ENCODE measurements at places on chromosomes 5 and 9.

DNA sequence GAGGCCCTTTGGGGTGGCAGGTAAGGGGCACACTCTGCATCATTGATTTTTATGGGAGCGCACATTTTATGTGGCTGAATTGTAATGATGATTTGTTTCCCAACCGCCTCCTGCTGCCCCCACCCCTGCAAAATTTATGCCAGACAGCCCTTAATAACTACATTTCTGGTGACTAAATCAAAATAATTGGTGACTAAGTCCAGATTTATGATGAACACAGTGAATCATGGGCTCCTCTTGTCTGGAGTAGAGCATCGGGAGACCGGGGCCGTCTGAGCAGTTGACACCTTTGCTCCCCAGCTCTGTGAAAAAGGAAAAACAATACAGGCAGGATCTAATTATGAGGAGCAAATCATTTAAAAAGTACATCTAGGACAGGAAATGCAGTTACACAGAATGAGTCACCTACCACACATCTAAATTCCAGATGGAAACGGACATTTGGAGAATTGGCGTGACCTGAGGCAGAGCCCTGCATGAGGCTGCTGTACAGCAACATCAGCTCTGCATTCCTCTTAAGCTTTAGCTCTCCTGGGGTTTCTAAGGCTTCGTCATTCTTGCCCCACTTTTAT lies 58.9 kb downstream of the DOCK2 start:
- peak; percentile 98 for DNase-seq

- DNase-seq = no peak
Observed at GRCh38 chr5:134642931-134643530, 5.6 kb upstream of the SEC24A start.

- no peak for DNase-seq
Observed at GRCh38 chr5:102895234-102895633, 140.1 kb downstream of the PAM start.

GRCh38 chr9:130382096-130382495 lies 62.7 kb upstream of the ASS1 start:
- no peak for DNase-seq

GRCh38 chr5:36153726-36154125 lies 1.8 kb downstream of the SKP2 start:
- no peak for DNase-seq

DNA sequence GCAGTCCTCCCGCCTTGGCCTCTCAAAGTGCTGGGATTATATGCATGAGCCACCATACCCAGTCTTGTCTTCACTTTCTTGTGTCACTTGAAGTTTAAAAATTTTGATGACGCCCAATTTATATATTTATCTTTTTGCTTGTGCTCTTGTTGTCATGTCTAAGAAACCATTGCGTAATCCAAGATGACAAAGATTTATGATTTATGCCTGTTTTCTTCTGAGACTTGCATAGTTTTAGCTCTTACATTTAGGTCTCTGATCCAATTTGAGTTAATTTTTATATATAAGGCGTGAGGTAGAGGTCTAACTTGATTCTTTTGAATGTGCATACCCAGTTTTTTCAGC lies 18.6 kb downstream of the ANKHD1 start:
- DNase-seq = no peak

DNA sequence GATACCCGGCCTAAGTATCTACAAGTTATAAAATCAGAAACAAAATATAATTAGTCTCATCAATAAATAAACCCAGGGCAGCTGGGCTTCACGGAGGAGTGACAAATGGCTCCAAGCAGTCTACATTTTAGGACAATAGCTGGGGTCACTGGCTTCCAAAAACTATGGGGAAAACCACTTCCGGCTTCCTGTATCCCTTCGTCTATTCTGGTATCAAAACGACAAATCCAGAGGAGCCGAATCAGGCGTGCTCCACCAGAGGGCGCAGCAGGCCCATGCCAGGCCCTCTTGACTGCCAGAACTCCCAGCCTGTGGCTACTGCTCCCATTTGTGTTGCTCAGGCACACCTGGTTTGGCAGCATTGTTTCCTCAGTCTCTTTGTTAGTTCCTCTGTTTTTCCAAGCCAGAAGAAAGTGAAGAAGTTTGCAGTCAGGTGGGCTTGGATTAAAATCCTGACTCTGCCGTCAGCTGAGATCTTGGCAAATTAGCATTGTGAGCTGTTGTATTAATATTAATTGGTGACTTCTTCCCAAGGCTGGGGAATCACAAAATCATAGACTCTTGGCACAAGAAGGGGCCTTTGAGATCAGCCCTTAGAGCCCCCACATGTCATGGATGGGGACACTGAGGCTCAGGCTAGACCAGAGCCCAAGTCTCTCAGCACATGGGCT lies 11.6 kb upstream of the RAB14 start:
- peak; percentile 70 for DNase-seq

DNA sequence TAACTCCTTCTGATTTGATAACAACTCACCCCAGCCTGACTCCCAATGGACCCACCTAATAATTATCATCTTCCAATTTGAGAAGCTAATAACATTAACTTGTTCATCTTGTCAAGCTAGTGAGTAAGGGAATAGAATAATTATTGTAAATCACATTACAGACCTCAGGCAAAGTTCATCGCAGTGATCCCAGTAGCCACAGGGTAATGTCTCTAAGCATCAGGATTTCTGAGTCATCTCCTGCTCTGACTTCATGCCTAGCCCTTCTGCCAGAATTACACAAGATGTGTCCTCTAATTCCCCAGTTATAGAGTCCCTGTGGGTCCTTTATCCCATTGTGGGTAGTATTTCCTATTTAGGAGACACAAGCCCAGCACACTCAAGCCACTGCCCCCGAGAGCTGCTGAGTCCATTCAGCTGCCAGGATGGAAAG lies 365.7 kb downstream of the DEPDC1B start:
- peak; percentile 72 for DNase-seq

DNA sequence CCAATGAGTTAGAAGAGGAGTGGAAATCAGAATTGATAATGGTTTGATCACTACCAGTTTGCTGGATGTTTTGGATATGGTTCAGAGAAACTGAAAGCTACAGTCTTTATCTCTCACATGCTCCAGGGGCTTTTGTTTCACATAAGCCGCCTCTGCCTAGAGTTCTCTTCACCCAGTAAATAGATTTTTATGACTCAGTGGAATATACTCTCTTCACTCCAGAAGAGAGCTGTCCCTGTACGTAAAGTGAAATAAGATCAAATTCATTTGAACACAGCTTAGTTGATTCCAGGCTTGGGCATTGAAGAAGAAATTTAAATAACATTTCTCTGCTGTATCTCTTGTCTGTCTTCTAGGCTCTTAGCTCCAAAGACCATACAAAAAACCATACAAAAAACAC lies 184.9 kb downstream of the TRPM3 start:
- no peak for DNase-seq

GRCh38 chr5:154487541-154487940 lies 9.5 kb upstream of the HAND1 start:
- DNase-seq = no peak

GRCh38 chr5:154228696-154229095 lies 38.2 kb downstream of the GALNT10 start:
- no peak for DNase-seq

DNA sequence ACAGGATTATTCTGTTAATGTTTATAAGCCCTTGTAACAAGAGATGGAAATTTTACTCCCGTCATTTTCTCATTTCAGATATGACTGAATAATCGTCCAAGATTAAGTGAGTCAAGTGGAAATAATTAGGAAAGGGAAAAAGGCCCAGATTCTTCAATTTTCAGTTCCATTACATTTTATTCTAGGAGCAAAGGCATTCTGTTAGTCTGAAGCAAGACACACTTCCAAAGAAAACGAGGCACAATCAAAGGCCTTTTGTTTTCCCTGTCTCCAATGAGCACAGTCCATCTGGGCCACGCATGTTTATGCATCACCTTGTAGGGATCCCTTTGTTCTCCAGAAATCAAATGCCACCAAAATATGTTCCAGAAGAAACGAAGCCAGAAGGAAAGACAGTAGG lies 382.9 kb upstream of the RFX3 start:
- DNase-seq = no peak
